Hematopoietic multipotent progenitor cell treated with erythropoietin and hydrocortisone succinate and interleukin-3 and kit ligand, for 6 days (in vitro differentiated cells): ENCODE measurements at places on chromosomes 2 and 18.

DNA sequence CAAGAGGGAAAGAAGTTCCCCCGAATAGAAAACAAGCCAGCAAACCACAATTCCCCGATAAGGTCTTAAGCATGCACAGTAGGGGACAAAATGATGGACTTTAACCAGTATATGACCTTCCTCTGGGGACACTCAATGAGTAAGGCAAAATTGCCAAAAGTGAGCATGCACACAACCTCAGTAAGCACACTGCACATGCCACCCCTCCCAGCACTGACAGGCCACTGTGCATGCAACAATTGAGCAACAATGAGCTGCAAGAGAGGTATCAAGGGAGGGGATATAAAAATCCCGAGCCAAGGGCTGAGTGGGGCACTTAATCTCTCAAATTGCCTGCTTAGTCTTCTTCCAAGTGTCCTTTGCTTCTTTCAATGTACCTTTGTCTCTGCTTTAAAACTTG lies 935.8 kb upstream of the SLC39A10 start:
- DNase-seq, result no peak

- DNase-seq, result no peak
Measured at GRCh38 chr18:34848695-34849094, 138.6 kb downstream of the DTNA start.

GRCh38 chr18:11795916-11796315 lies 55.3 kb upstream of the CHMP1B start:
- DNase-seq, result no peak

GRCh38 chr18:62609764-62610163 lies 86.9 kb downstream of the ZCCHC2 start:
- no peak for DNase-seq

GRCh38 chr2:30266051-30266621 lies 34.8 kb downstream of the LBH start:
- peak; percentile 51 for DNase-seq

DNA sequence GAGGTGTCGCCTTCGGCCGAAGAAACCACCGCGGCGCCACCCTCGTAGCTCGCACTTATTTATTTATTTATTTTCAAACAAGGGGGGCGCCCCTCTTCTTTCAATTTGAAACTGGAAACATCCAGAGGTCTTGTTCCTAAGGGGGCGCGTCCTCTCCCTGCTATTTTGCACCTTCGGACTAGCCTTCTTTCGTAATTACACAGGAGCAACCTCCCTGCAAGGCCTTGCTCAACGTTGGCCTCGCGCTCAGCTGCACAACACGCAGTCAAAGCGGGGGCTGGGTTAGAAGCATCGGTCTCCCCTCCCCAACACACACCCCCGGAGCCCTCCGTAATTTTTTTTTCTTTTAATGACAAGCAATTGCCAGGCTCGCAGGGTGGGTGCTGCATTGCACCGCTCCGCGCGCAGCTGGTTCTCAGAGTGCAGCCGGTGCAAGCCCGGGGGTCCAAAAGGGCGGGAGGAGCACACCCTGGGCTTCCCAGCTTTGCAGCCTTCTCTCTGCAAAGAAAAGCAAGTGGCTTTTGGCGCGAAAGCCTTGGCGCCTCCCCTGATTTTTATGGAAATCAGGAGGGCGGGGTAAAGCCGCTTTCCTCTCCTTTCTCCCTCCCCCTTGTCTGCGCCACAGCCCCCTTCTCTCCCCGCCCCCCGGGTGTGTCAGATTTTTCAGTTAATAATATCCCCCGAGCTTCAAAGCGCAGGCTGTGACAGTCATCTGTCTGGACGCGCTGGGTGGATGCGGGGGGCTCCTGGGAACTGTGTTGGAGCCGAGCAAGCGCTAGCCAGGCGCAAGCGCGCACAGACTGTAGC lies at the start of gene MYCN:
Gene MYCN, plus strand, starts transcription at position 697 of the 807 bp plus-strand sequence. CDS start 1,515 bp downstream, outside the sequence.
- peak; percentile 82 for DNase-seq

- DNase-seq, result no peak
Measured at GRCh38 chr2:162258169-162258568, 14.9 kb upstream of the FAP start.

- DNase-seq, result no peak
Measured at GRCh38 chr18:55089610-55090009, 130.3 kb upstream of the CCDC68 start.

DNA sequence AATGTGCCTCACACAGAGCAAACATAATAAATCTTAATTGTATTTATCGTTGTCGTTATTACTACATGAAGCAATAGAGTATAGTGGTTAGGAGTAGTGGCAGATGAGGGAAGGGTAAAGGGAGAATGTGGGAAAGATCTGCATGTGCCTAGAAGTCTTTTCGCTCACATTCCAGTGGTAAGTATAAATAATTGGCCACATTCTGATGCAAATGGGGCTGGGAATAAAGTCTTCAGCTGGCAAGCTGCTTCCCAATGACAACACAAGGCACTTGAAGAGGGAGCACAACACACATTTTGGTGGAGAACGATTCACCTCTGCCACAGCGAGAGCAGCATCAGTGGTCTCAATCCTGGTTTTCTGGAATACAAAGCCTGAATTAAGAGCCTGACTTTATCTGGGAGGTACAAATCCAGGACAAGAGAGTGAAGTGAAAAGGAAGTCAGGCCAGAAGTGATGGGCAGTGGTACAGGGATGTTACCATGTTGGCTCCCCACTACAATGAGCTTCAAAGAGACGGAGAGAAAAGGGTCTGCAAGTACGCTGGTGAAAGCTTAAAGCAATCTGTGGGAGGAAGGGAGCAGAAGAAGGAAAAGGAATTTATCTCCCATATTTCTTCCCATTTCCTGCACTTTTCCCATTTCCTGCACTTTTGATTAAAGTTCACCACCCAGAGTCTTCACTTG lies 112.3 kb downstream of the ARHGAP15 start:
- DNase-seq, result no peak

DNA sequence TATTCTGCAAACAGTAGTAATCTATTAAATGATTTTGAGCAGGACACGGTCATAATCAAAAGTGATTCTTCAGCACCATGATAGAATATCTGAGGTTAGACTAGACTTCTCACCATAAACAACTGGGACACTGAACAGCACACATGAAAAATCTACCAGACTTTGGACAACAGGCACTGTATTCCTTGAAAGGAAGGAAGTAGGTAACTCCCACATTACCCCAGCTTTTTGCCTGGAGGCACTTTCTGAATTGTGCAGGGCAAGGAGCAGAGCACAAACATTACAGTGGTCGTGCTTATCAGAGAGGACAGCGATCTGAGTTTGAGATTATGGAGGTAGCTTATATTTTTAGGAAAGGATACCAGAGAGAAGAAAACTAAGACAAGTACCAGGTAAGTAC lies 25.3 kb upstream of the IL1RL1 start:
- no peak for DNase-seq

GRCh38 chr18:68703326-68703725 lies 11.6 kb downstream of the TMX3 start:
- DNase-seq, result no peak

- no peak for DNase-seq
Measured at GRCh38 chr18:44778788-44779187, 98.1 kb downstream of the SETBP1 start.

DNA sequence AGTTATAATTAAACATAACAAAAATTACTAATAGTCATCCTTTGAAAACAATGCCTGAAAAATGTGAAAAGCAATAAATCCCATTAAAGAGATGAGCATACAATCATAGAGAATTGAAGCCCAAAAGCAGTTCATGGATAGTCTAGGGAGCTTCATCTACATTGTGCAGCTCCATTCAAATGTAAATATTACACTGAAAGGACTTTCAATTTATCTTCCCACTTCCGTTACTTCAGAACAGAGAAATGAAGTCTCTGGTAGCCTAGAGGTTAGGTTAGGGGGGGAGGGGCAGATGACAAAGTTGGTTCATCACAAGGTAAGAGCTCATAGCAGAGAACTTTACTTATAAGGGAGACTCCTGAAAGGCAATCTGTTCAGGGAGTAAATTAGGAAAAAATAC lies 126.6 kb upstream of the RGPD4 start:
- no peak for DNase-seq

DNA sequence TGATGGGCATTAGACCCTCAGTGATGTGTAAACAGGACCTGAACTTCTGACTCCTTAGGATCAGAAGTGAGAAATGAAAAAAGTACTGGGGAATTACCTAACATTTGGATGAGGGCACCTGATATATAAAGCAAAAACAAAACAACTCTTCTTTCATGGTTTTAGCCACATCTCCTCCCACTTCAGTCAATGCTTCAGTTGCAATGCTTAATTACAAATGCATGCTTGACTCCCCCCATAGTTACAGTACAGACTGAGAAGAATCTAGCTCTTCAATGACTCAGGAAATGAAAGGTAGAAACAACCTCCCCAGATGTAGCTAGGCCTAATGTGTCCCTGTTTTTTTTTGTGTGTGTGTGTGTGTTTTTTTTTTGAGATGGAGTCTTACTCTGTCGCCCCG lies 276.8 kb upstream of the POU3F3 start:
- DNase-seq, result no peak

- DNase-seq, result no peak
Measured at GRCh38 chr2:137179542-137179941, 414.2 kb downstream of the THSD7B start.

- no peak for DNase-seq
Measured at GRCh38 chr18:3985664-3986063, 469.4 kb downstream of the DLGAP1 start.

DNA sequence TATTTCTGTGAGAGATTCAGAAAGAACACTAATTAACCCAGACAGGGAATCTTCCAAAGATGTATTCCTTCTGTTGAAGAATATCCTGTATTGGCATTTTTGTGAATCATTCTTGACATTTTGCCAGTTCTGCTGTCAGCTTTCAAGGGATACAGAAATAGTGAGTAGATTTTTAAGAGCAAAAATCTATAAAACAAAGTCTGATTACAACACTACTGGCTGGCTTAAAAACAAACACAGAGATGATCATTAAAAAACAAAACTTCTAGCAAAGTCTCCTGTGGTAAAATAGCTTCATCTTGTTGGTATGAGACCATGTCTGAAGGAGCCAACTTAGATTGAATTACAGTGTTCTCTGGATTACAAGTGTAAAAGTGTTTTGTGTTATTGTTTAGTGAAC lies 866.3 kb upstream of the KLHL29 start:
- no peak for DNase-seq

DNA sequence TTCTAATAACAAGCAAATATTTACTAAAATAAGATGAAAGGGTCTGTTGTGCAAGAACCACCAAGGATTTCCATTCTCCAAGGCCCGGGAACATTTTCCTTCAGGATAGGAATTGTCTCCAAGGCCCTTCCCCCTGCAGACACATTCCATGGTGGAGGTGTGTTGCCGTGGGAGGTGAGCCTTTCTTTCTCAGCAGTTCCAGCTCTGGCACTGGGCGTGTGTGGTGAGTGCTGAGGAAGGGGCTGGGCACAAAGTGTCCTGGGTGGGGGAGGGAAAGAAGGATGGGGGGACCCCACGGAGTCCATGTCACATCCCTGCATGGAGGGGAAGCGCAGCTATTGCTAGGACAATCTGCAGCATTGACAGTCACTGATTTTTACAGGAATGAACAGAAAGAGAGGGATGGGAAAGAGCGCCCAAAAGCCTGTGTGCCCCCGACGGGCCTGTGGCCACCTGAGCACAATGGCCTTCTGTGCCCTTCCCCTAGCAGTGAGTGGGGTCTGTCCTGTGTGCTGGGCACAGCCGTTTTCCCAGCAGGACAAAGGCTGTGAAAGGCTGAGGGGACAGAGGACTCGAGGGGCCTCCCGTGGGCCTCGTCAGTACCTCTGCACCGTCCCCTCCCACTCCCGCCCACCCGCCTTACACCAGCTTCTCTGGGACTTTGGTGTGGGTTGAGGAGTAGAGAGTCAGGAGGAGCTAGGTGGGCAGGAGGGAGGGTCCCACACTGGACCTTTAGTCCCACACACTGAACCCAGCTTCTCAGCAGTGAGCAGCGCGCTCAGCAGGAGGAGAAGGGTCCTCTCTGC lies 79.8 kb downstream of the PTGR3 start:
- no peak for DNase-seq

DNA sequence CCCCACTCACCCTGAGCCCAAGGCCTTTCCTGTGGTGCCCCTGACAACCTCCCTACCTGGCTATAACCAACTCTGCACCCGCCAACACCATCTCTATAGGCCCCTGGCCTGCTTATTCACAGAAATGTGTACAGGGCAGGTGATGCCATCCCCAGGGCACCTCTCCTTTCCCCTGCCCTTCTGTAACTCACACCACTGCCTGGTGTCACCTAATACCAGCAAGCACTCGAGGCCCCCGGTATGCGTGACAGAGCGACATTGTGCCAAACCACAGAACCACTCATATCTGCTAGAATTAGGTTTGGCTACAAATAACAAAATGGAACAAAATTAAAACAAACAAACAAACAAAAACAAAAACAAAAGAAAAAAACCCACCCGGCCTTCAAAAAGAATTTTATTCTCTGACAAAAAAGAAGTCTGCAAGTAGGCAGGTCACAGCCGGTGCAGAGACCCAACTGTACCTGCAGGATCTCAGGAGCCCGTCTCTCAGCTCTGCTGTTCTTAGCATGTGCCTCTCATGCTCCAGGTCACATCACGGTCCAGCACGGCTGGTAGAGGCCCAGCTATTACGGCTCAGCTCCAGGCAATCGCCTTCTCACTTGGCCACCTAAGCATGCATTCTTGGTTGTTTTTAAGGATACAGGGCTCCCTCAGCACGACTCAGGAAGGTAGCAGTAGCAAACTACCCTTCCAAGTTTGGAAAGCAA lies 51.4 kb downstream of the FAM178B start:
- DNase-seq, result no peak

- no peak for DNase-seq
Measured at GRCh38 chr2:229931241-229931640, 8.9 kb downstream of the FBXO36 start.

DNA sequence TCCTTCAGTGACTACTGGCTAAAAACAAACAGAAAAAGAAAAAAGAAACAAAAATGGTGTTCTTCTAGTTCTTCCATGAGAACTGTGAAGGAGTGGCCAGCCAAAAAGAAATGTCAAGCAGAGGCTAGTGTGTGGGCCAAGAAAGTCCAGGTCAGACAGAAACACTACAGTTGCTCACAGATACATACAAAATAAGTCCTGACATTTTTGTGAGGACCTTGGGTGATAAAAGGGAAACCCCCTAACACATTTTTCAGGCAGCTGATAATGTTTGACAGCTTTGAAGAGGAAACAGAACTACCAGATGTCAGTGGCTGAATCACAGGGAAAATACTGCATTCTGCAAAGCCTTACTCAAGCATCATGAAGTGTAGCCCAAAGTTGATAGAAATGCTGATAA lies 28.1 kb downstream of the ARHGAP25 start:
- peak; percentile 55 for DNase-seq

DNA sequence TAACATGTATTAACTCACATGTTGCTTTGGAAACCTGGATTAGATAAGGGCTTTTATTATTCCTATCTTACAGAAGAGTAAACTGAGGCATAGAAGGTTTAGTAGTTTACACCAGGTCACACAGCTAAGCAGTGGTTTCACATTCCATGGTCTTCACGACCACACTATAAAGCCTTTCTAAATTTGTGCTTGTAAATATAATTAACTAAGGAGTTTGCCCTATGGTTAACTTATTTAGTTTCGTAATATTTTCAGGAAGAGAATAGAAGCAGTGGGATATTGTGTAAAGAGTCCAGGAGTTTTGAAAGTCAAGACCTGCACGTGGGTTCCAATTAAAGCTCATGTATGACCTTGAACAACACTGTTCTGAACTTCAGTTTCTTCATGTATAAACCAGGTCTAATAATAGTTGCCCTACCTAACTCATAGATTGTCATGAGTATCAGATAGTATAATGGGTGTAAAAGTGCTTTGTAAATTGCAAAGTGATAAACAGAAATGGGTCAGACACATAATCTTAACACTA lies 19.5 kb upstream of the SOS1 start:
- DNase-seq, result no peak

- DNase-seq, result peak; percentile 49
Measured at GRCh38 chr2:237060534-237061312, 25.0 kb upstream of the COPS8 start.

GRCh38 chr2:14587119-14587518 lies 45.4 kb upstream of the LRATD1 start:
- no peak for DNase-seq
